ENCODE measurements at places on chromosomes 5 and 9. TPM values are rescaled to one million over a fixed set of nuclear protein-coding genes. Genes with fewer than 3 reads are reported as not detected.

GRCh38 chr5:106737111-106737510, 933.6 kb downstream of the EFNA5 start:
- H3K4me1 ChIP-seq = no peaks in the 10 kb centered on the region
- H3K4me3 ChIP-seq = no peak overlapping the region
- DNase-seq = no peak
- H3K27ac ChIP-seq = no peak overlapping the region

- H3K4me3 ChIP-seq = no peak overlapping the region
- H3K4me1 ChIP-seq = no peaks in the 10 kb centered on the region
- H3K36me3 ChIP-seq = no peaks in the 10 kb centered on the region
- H3K27ac ChIP-seq = no peak overlapping the region
- DNase-seq = no peak
Measured at GRCh38 chr5:173045474-173045873, 10.7 kb upstream of the CREBRF start.

Gene NSG2
- total RNA-seq = 0.38 TPM

DNA sequence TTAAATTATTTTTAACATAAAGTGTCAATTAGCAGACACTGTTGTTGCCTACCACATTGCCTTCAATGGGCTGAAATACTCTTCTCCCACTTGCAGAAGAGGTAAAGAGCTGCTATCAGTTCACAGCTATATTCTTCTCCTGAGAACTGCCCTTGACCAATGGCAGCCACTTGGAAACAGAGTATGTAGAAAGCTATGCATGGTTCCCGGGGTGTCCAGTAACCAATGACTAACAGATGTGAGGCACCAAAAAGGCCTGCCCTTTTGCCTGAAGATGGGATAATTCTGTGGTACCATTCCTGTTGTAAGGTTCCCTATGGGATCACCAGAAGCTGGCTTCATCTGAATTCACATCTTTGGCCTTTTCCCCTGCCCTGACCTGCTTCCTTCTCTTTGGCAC, 181.4 kb upstream of the MAP3K1 start:
- peaks cover 15% of the 10 kb centered on the region for H3K4me1 ChIP-seq
- H3K27me3 ChIP-seq = no peaks in the 10 kb centered on the region
- no peak overlapping the region for H3K4me3 ChIP-seq
- no peaks in the 10 kb centered on the region for H3K36me3 ChIP-seq
- DNase-seq = no peak

Gene CDX1
- 0.50 TPM for total RNA-seq

DNA sequence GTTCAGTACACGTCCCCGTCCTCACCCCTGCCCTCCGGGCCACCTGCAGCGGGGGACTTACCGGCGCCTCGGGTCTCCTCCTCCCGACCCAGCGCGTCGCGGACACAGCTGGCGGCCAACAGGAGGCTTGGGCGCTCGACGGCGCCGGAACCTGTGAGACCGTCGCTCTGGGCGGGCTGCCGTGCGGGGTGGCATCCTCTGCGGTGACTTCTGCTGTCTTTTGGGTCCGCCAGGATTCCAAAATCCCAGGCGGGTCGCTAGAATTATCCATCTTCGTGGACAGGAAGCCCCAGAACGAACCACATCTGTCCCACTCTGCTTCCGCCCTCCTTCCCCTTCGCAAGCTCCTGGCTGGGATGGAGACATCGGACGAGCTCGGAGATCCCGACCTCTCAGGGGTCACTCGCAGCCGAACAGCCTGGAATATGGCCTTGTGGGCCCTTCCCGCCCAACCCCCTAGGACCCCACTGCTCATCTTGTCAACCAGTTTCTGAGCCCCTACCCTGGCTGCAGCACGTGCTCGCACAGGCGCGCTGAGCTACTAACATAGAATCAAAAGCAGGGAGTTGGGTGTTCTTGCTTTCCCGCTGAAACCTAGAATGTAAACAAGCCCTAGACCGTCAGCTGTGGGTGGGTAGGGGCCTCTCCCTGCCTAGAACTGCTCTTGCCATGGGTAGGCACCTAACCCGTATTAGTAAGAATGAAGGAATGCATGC, 947 bp upstream of the MARCHF3 start:
- H3K4me3 ChIP-seq = peak overlapping the region; percentile 84
- no peaks in the 10 kb centered on the region for H3K27me3 ChIP-seq
- no peak for DNase-seq

- H3K4me1 ChIP-seq = peaks cover 12% of the 10 kb centered on the region
- H3K27ac ChIP-seq = no peak overlapping the region
- DNase-seq = no peak
Measured at GRCh38 chr5:102623329-102624065, 124.7 kb upstream of the SLCO6A1 start.

DNA sequence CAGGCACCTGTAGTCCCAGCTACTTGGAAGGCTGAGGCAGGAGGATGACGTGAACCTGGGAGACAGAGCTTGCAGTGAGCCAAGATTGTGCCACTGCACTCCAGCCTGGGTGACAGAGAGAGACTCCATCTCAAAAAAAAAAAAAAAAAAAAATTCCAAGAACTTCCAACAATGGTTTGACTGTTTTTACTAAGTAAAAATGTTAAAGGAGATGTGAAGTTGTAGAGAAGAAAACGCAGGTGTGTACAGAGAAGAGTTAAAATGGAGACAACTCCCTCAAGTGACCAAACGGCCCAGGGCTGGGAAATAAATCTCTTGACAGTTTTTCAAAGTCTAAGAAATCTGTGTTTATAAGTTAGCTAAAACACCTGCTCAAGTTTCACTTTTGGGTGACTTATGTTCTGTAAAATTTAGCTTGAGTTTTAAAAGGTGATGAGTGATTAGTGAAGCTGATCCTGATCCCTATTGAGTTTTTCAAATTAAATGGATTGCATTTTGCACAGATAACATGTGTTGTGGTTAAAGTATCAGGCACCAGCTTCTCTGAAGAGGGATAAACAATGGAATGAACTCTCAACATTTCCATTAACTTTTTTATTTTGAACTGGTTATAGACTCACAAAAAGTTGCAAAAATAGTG, 255.2 kb upstream of the CD180 start:
- DNase-seq = no peak
- H3K36me3 ChIP-seq = no peaks in the 10 kb centered on the region
- no peaks in the 10 kb centered on the region for H3K27me3 ChIP-seq
- peaks cover 8% of the 10 kb centered on the region for H3K4me1 ChIP-seq
- H3K4me3 ChIP-seq = no peak overlapping the region

Gene FANCG
- 14.1 TPM for total RNA-seq

- no peaks in the 10 kb centered on the region for H3K4me1 ChIP-seq
- H3K27ac ChIP-seq = no peak overlapping the region
- no peak overlapping the region for H3K4me3 ChIP-seq
Measured at GRCh38 chr5:156128026-156128425, 198.9 kb upstream of the SGCD start.

DNA sequence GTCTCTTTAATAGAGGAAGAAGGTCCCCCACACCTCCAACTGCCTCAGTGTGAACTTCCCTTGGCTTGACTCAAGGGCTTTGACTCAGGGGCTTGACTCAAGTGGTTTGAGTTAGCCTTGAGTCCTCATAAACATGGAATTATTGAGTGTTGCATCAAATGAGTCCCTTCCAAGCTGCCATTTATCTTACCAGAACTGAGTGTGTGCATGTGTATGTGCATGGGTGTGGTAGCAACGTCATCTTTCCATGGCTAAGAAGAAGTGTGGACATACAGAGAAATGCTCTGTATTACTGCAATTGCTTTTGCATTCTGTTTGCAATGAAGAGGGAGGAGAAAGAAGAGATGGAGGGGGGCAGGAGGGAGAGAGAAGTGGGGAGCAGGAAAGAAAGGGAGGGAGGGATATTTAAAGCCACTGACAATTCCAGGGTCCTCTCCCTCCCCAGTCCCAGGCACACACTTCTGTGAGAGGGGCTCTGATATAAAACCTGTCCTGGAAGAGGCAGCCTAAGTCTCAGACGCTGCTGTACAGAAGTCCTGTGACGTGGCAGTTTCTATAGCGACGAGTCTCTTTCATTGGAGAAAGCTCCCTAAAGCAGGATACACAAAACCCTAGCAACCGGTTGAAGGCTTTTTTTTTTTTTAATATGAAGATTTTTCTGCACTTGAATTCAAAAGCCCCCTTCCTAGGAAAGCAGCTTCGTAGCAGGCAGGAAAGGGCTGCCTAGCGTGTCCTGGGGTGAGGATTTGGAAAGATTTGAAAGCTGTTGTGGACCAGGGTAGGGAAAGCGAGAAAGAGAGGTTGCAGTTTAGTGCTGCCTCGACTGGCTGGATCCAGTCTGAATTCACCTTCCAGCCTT, 93.3 kb upstream of the MAP1B start:
- peak overlapping the region; percentile 33 for H3K27ac ChIP-seq
- peak; percentile 71 for DNase-seq
- peaks cover 15% of the 10 kb centered on the region for H3K4me1 ChIP-seq
- peak overlapping the region; percentile 26 for H3K4me3 ChIP-seq

Gene ESM1
- 0.54 TPM for total RNA-seq

Gene PFN3
- total RNA-seq = not detected

Gene EIF4E1B
- not detected for total RNA-seq

DNA sequence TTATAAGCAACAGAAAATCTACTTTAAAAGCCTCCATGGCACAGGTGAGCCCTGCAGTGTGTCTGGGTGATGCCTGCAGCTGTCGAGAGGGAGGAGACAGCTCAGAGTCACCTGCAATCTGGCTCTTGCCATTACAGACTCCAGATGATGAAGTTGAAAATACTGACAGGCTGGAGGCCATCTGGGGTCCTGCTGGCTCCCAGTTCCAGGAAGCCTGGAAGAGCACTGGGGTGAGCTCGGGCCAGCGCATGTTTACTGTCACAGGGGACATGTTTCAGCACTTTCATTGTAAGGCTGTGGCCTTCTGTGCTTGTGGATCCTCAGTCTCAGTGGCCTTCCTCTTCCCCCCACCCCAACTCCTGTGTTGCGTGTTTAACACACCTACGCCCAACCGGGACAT, 28.4 kb downstream of the CEL start:
- no peak overlapping the region for H3K27ac ChIP-seq
- no peaks in the 10 kb centered on the region for H3K4me1 ChIP-seq
- no peaks in the 10 kb centered on the region for H3K36me3 ChIP-seq
- no peak for DNase-seq
- H3K4me3 ChIP-seq = no peak overlapping the region

DNA sequence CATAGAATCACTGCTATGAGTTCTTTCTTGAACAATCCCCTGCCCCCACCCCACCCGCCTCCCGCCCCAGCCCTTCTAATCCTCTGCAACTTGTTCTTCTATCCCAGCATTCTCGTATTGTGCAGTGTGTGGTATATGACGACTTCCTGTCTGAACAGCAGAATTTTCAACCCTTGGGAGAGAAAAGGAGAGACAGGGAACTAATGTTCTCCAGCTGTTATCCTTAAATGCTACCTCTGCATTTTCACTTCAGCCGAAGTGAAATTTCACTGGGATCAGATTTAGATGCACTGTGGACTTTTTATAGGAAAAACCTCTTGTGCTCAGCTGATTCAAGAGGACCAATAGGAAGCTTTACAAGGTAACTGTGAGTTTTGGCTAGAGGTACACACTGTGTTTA, 2.2 kb downstream of the FBXL7 start:
- H3K4me3 ChIP-seq = peak overlapping the region; percentile 89
- peak; percentile 50 for DNase-seq
- peaks cover 6% of the 10 kb centered on the region for H3K4me1 ChIP-seq
- H3K27me3 ChIP-seq = no peaks in the 10 kb centered on the region

DNA sequence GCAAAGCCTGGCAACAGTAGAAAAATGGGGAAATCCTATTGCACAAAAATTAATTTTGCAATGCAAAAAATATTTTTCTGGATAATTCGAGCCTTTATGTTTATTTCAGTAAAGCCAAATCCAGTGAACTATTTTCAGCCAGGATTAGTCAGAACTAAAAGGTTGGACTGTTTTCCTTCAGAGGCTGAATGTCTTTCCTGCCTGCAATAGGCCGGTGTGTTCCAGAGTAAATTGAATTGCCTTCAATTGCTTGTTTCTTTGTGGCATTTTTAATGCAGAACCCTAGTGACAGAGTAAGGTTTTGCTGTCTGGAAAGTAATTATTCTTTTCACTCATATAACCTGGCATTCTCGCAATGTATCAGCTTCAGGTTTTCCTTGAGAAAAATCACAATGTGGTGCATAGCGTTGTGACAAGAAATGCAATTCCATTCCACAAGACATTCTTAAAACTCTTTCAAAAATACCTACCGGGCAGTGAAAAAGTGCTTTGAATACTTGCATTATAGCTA, 183.7 kb downstream of the GLIS3 start:
- no peak overlapping the region for H3K4me3 ChIP-seq
- peaks cover 13% of the 10 kb centered on the region for H3K36me3 ChIP-seq
- peak overlapping the region; percentile 69 for H3K27ac ChIP-seq
- DNase-seq = peak; percentile 45

DNA sequence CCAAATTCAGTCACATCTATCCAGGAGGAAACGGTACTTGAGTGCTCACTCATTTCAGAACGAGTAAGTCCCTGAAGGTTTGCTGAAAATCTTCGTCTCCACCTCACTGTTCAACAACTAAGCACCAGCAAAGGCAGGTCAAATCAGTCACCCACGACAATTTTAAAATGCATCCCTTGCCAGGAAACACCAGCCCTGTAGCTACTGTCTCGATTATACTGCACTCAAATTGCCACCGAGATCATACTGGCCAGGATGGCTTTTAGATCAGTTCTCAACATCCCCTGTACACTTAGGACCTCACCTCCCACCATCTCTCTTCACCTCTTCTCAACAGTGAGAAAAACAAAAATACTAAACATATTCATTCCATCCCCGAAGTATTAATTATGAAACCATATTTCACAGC, 298.6 kb downstream of the AGTPBP1 start:
- no peak for DNase-seq
- no peaks in the 10 kb centered on the region for H3K27me3 ChIP-seq
- H3K4me3 ChIP-seq = no peak overlapping the region
- H3K27ac ChIP-seq = no peak overlapping the region
- no peaks in the 10 kb centered on the region for H3K4me1 ChIP-seq
- H3K36me3 ChIP-seq = no peaks in the 10 kb centered on the region

DNA sequence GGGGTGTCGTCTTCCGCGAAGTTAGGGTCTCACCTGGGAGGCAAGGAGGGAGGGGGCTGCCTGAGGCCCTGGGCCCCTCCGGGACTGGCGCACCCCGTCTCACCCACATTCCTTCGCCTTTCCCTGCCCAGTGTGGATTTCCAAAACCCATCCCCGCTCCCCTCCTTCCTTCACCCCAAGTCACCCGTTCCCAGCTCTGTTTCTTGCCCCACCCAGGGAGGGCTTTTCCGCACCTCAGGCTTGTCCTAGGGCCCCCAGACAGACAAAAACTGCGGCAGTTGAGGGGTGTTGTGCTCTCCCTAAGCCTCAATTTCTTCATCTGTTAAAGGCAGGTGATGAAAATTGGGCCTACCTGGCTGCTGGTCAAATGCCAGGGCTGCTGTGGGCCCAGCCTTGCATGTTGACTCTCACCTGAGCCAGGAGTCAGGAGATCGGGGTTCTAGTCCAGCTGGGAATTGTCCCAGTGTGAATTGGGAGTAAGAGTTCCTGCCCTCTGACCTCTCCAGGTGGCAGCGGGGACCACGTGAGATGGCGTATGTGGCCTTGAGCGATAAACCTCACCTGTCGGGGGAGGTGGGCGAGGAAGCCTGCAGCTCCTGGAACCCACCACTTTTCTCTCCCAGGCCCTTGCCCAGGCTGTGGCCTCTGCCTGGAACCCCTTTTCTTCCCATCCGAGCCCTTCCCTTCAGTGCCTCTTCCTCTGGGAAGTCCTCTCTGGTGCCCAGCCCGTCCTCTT, 143.4 kb upstream of the IER5L start:
- H3K27me3 ChIP-seq = no peaks in the 10 kb centered on the region
- H3K27ac ChIP-seq = no peak overlapping the region
- H3K36me3 ChIP-seq = no peaks in the 10 kb centered on the region
- peaks cover 23% of the 10 kb centered on the region for H3K4me1 ChIP-seq

Gene IFNA13
- total RNA-seq = not detected
